ENCODE measurements at places on chromosomes 3 and 15.

DNA sequence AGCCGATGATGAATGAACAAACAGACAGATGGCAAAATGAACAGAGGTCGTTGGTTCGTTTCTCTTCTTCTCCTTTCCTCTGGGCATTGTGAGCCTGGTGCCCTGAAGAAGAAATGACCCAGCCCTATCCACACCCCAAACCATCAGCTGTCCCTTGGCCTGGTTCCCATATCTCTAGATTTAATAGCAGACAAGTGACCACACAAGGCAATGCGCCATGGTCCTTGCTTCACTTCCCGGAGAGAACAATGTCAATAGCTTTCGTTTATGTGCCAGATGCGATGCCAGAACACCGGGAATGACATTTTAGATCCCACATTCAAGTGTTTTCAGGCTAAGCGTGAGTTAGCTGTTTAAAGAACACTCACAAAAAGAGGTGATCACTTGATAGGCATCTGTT, 17.7 kb downstream of the POC1A start:
- DNase-seq: no peak

GRCh38 chr15:81336568-81336967, 12.6 kb upstream of the STARD5 start:
- DNase-seq: peak; percentile 37

DNA sequence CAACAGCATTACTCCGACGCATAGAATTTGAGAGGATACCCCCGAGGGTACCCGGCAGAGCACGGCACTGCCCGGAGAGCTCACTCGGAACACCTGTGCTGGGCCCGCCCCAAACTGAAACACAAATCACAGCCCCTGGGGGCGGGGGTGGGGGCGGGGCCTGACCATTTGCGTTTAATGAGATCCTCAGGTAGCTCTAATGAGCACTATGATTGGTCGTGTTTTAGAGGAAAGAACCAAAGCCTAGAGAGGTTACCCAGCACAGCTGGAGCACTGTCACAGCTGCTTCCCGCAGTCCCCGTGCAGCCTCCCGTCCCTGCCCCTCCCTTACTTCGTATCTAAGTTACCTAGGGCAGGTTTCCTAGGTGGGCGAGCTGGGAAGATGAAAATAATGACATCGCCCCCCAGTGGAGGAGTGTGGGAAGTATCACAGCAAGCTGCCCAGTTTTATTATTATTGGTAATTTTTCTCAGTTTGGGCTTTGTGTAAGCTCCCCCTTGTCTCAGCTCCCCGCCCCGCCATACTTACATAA, 187.1 kb downstream of the PDE8A start:
- peak; percentile 26 for DNase-seq

- DNase-seq: no peak
Observed at GRCh38 chr15:73873889-73874511, 636 bp downstream of the TBC1D21 start.

- no peak for DNase-seq
Observed at GRCh38 chr3:192026661-192027060, 565.7 kb downstream of the PYDC2 start.

DNA sequence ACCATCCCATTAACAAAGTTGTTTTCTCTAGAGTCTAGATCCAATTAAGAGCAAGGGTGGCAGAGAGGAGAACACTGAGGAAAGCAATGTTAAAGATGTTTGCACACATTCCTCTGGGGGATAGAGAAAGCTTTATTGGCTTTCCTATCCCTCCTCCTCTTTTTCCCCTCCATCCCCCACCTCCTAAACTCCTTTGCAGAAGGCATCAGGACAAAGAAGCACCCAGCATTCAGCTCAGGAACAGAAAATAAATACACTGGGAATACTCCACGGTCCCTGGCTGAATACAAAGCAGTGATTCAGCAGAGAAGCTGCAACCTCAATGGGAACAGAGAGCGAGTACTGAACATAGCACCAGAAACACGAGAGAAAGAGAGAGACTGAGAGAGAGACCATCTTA, 21.9 kb downstream of the LSAMP start:
- DNase-seq: no peak

- DNase-seq: no peak
Observed at GRCh38 chr15:67121644-67122605, 56.5 kb downstream of the SMAD3 start.

- DNase-seq: no peak
Observed at GRCh38 chr3:12394569-12395271, 89.6 kb upstream of the TSEN2 start.

DNA sequence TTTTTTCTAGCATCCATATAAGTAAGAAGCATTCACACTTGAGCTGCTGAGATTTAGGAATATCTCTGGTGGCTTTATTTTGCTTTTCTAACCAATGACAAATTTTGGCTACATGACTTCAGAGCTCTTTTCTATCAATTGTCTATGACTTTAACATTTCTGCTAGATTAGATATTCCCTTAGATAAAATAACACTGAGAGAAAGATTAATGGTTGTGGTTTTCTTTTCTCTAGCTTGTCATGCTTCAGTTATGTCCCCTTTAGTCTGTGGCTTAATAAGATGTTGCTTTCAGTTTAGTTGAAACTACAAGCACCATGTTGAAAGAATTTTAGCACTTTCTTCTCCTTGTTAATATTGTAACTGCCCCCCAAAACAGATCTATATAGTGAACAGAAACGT, 665.6 kb upstream of the CCDC54 start:
- no peak for DNase-seq

DNA sequence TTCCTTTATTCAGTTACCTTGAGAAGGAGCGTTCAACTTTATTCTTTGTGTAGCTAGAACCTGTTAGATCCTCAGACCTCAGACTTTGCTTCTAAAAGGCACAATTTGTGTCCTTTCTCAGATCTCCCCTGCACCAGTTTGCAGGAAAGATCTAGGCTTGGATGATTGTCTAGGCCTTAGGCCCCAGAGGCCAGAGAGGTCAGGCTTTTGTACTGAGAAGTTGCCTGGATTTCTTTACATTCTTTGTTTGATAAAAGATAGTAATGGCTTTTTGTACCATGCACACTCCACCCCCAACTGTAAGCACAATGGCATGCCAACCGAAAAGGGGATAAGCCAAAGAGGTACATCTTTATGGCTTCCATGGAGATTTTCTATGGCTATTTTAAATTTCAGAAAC, 719.6 kb upstream of the NR2F2 start:
- DNase-seq: no peak

- no peak for DNase-seq
Observed at GRCh38 chr3:64457811-64458210, 230.0 kb downstream of the ADAMTS9 start.

DNA sequence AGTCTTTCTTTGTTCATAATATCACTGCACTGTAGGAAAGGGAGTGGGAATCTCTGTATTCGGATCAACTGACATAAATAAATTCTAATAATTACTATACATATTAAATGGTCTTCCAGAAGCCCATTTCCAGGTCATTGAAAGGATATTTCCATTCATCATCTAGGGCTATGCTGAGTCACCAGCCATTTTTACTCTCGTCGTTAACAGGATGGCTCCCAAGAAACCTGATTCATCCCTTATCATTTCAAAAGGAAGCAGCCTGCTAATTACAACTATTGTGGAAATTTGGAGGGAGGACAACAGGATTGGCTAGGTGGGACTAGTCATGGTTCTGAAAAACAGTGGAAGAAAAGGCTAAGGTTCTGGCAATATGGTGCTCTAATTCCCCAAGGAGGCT, 13.6 kb downstream of the GMNC start:
- DNase-seq: no peak

GRCh38 chr3:127706312-127706711, 33.6 kb downstream of the ABTB1 start:
- no peak for DNase-seq

GRCh38 chr3:102215166-102215565, 219.6 kb upstream of the ZPLD1 start:
- DNase-seq: no peak

DNA sequence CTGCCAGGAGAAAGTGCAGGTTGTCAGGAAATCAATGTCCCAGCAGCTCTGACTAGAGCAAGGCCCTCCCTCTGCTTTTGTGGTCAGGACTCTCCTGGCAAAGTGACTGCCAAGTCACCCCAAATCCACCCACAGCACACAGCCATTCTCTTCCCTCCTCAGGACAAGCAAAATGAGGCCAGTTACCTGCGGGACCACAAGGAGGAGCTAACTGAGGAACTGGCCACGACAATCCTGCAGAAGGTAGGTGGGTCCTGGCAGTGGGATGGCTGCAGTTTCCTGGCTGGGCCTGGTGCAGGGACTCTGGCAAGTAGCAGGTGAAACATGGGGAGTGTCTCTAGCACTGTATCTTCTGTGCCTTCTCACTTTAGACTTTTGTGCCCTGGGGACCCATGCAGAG, 142.5 kb upstream of the EIF1B start:
- DNase-seq: no peak

GRCh38 chr3:135500034-135500433, 465.5 kb upstream of the PPP2R3A start:
- no peak for DNase-seq

DNA sequence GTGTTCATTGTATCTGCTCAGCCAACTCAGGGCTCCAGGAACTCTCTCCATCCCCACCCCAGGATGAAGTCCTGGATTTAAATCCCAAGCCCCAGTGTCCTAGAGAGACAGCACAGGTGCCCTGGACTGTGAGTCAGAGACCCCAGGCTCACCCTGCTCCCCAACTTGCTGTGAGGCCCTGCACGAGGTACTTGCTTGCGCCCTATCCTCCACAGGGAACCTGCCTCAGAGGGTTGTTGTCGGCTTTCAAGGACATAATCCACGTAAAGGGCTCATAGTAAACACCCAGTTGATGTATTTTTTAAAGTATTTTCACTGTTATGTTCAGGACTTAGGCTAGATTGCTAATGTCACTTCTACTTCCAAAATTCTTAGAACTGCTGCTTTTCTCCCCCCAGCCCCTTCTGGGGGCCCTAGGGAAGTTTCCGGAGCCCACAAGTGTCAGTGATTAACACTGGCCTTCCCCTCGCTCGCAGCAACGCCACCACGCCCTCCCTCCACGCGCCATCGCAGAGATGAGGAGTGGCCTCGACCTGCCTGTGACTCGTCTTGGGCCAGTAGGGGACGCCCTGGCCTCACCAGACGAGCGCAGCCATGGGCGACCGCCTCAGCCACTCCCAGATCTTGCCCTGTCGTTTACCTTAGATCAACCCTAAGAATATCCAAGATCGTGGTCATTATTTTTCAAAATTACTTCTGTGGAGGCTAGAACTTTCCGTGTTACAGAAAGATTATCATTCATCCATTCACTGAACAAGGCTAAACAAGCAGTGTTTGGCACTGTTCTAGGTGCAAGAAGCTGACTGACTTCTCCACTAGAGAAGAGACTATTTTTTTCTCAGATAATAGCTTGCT, 6.0 kb upstream of the SRP14 start:
- peak; percentile 67 for DNase-seq

GRCh38 chr3:130971208-130971607, 55.4 kb downstream of the ASTE1 start:
- DNase-seq: no peak

- no peak for DNase-seq
Observed at GRCh38 chr3:41792806-41793205, 169.1 kb downstream of the ULK4 start.

DNA sequence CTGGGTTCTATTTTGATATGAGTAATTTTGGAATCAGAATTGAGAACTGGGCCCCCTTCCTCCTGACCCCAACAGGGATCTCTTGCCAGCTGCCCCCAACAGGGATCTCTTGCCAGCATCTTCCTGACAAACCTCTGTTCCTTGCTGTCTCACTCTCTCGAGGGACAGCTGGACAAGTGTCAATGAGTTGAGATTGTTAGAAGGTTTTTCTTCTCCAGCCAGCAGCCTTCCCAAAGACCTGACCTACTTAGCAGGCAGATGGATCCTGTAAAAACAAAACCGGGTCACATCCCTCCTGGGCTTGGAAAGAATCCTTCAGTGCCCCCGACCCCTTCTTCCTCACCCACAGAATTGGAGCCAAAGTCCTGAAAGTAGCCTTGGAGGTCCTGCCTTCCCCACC, 21.6 kb downstream of the LIMD1 start:
- no peak for DNase-seq

GRCh38 chr3:37514055-37514665, 339.8 kb upstream of the LRRFIP2 start:
- no peak for DNase-seq

DNA sequence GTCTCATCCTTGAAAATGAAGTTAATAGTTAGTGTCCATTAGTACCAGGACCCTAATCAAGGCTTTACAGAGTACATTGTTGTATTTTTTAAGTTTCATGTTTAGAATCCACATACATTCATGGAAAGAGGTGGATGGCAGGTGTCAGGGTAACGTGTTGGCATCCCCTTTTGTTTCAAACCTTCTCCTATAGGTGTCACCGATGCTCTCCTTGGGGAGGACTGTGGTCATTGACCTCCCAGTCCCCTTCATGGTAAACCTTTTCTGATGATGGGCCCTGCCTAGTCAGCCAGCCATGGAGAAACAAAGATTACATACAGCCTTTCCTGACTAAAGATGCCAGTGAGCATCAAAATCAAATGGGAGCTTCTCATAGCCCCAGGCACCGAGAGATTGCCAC, 574.8 kb downstream of the AGBL1 start:
- DNase-seq: no peak

GRCh38 chr3:180274536-180274935, 237.8 kb upstream of the PEX5L start:
- no peak for DNase-seq

DNA sequence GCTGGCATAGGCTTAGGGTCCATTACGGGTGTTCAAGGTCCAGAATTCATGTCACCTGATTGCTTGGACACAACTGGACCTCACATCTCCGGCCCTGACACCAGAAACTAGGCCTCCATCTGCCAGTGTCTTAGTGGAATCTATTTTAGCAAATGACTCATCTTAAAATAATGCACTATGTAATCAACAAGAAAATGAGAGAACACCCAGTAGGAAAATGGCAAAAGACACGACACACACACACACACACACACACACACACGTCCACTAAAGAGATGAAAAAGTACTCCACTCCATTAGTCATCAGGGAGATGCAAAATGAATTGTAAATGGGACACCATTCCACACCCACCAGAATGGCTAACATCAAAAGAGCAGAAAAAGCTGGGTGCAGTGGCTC, 11.2 kb downstream of the APBA2 start:
- no peak for DNase-seq

DNA sequence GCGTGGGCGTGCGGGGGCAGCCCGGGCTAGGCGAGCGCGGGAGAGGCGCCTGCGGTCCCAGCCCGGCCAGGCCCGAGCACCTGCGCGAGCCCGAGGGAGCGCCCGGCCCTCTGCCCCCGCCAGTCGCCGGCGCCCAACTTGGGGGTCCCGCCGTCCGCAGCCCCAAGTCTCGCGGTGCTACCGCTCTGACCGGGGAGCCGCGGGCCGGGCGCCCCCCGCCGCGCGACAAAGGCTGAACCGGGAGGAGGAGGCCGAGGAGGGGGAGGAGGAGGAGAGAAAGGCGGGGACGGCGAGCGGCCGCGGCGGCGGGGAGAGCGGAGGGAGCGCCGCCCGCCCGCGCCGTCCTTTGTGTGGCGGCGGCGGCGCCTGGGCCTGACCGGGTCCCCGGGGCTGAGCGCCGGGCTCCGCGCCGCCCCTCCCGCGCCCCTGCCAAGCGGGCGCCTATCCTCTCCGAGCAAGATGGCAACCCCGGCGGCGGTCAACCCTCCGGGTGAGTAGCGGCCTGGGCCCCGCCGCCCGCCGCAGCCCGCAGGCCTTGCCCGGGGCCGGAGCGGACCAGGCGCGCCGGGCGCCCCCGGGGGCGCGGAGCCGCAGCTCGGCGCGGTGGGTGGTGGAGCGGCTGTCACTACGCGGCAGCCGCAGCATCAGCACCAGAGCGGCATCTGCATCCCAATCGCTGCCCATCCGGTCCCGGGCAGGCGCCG, at the start of gene ARNT2:
TSS of gene ARNT2 (plus strand) at position 326 of the 704 bp plus-strand sequence. CDS start at position 460, 134 bp downstream.
- no peak for DNase-seq

Data from activated T-cell treated with anti-CD3 and anti-CD28 coated beads for 1 hour (primary cell).